Activated naive CD4-positive, alpha-beta T cell (primary cell): ENCODE measurements at places on chromosomes 1 and 21.

DNA sequence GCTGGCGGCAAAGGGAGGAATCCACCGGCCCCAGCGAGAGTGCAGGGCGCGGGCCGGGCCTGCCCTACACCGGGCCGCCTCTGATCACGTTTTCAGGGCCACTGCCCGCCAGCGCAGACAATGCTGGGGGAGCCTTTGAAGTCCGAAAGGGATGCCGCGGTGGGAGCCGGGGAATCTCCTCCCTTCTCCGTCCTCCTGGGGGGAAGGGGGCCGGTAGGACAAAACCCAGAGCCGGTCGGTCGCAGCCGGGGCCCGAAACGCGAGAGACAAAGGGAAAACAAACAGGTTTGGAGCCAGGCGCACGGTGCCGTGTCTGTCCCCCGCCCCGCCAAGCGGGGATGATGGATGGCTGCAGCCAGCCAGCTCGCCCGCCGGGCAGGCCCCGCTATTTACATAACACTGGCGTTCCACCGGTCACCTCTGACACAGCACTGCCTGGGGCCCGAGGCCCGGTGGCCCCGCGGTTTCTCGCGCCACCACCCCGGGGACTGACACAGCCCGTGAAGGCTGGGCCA, 92.0 kb downstream of the CASZ1 start:
- no peak for DNase-seq

- no peak for DNase-seq
Observed at GRCh38 chr1:175773571-175773970, 30.2 kb upstream of the TNR start.

DNA sequence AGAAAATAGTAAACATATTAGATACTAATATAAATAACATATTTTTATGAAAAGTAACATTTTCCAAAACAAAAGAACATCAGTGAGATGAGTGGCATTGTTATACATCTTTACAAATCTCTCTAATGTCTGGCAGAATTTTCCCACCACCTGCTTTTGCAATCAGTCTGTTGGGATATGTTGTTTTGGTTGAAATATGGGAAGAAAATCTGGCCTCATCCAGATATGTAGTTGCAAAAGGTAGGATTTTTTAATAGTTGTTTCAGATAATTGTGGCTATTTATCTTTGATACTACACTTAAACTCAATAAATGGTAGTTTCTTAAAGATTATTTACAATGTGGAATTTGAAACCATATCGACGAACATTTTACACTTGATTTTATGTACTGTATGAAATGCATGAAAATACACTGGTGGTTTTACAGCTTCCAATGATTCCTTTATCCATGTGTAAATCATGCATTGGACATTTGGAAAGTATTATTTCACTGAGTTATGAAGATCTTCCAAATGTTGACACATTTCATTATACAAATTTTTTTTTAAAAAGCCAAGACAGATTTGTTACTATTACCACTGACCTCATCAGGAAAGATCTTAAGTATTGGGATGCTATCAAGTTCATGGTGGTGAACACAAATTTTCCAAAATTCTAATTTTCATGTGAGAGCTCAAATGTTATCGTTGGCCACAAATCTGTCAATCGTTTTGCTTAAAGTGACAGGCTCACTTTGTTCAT, 74.1 kb upstream of the CD34 start:
- no peak for DNase-seq

DNA sequence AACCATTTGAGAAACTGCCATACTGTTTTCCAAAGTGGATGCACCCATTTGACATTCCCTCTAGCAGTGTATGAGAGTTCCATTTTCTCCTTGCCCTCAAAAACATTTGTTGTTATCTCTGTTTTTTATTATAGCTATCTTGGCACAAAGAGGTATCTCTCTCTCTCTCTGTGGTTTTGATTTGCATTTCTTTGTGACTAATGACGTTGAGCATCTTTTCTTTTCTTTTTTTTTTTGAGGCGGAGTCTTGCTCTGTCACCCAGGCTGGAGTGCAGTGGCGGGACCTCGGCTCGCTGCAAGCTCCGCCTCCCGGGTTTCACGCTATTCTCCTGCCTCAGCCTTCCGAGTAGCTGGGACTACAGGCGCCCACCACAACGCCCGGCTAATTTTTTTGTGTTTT, 17.4 kb upstream of the ZMYM6 start:
- no peak for DNase-seq

DNA sequence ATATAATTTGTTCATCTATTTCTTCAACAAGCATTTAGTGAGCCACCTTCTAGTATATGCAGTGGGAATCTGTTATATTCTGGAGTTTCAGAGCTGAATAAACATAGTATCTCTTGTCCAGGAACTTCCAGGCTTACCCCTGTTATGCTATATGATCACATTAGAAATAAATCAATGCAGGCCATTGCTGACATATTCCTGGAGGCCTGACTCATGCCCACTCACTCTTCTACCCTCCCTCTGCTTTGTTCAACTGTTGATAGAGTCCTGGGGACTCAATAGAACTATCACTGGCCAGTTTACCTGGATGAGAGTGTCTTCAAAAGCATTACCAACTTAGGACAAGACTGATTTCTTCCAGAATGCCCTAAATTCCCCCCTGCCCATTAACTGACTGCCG, 29.3 kb upstream of the SRSF10 start:
- no peak for DNase-seq

DNA sequence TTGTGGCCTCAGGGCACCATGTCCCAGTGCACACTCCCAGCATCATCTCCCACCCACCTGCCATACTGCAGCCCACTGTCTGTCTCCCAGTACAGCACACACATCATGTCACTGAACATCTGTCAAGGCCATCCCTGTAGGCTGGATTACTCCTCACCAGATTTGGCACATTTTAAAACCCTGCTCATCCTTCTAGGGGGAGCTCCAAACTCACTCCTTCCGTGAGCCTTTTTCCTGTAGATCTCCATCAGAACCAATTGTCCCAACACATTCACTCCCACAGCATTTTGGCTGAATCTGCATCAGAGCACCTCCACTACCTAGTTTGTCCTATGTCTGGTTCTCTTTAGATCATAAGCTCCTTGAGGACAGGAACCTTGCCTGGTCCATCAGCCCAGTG, 58.6 kb upstream of the GRIK3 start:
- DNase-seq = no peak

GRCh38 chr1:39063775-39064174, 37.6 kb downstream of the NDUFS5 start:
- DNase-seq = no peak

- no peak for DNase-seq
Observed at GRCh38 chr1:30375156-30375555, 348.2 kb downstream of the MATN1 start.

GRCh38 chr1:31785020-31785946, 21.1 kb upstream of the ADGRB2 start:
- no peak for DNase-seq

- no peak for DNase-seq
Observed at GRCh38 chr21:31235671-31236450, 108.2 kb downstream of the TIAM1 start.

GRCh38 chr1:1039145-1039910, 19.4 kb downstream of the AGRN start:
- DNase-seq = no peak

DNA sequence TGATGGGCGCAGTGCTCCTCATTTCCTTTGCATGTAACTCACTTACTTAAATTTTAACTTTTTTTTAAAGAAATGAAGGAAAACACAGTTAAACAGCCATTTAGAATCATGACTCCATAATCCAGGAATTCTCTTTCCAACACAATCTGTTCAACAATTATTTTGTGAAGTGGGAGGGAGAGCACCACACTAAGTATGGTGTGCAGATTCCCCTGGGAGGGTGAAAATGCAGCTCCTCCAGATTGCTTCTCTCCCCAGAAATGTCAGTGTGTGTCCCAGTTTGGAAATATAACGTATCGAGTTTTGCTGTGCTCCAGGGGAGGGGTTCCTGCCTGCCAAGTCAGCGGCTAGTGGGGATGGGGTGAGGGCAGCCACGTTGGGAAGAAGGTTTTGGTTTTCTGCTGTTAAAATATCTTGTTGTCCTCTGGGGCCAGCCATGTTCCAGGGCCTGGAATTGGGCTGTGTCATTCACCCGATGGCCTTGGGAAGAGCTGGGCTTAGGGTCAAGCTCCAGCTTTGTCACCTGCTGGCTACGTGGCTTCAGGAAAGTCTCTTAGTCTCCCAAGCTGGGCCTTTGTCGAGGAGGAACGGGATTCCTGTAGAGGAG, 17.3 kb upstream of the DISP3 start:
- no peak for DNase-seq

GRCh38 chr1:83756984-83757717, 241.8 kb downstream of the TTLL7 start:
- no peak for DNase-seq

- no peak for DNase-seq
Observed at GRCh38 chr1:109011335-109011734, 30.6 kb downstream of the WDR47 start.

GRCh38 chr1:187641907-187642306, 813.2 kb downstream of the PLA2G4A start:
- DNase-seq = no peak

- DNase-seq = no peak
Observed at GRCh38 chr1:87795615-87796337, 467.1 kb downstream of the LMO4 start.

DNA sequence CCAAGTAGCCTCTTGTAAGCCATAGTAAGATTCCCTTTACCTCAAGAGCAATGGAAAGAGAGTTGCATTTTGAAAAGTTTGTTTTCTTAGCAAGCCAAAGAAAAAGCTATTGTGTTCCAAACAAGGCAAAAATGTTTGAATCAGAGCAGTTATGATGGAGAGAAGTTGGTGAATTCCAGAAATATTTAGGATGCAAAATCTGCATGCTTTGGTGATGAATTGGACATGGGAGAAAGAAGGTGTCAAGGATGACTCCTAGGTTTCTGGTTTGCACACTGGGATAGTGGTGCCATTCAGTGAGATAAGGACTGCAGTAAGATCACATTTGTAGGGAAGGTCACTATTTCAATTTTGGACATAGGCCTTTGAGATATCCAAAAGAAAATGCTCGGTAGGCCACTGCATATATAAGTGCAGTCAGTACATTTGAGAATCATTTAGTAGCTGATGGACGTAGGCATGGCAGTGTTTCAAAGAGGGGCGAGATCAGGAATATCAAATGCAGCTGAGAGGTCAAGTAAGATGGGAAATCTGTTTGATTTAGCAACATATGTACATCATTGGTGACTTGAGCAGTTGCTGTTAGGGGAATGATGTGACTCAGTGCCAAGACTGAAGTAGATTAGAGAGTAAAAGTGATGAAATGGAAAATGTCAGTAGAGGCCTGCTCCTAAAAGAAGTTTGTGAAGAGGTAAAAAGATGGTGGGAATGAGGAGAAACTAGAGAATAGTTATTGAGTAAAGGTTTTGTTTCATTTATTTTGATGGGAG, 33.9 kb upstream of the GPR25 start:
- DNase-seq = no peak

GRCh38 chr1:227191607-227192006, 126.7 kb downstream of the CDC42BPA start:
- DNase-seq = no peak

GRCh38 chr1:210417881-210418280, 89.2 kb downstream of the HHAT start:
- no peak for DNase-seq

GRCh38 chr21:44870748-44871495, 2.6 kb downstream of the PTTG1IP start:
- no peak for DNase-seq

- no peak for DNase-seq
Observed at GRCh38 chr1:209873067-209873799, 45.5 kb downstream of the UTP25 start.

DNA sequence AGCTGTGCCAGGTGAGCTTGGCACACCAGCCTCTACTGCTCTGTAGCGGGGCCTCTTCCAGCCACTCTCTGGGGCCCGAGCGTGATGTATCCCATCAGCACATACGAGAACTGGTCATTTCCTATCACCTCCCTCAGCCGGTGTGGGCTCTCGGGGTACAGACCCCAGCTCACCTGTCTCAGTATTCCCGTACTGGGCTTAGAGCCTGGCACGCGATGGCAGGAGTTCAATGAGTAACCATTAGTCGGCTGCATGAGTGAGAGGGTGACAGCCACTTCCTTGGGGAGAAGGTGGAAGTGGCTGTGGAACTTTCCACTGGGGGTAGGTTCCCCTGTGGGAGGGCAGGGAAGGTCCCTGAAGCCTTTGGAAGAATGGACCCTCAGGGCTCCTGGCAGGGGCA, 46.1 kb downstream of the ECE1 start:
- DNase-seq = no peak

GRCh38 chr1:55684131-55684650, 469.0 kb upstream of the USP24 start:
- no peak for DNase-seq

DNA sequence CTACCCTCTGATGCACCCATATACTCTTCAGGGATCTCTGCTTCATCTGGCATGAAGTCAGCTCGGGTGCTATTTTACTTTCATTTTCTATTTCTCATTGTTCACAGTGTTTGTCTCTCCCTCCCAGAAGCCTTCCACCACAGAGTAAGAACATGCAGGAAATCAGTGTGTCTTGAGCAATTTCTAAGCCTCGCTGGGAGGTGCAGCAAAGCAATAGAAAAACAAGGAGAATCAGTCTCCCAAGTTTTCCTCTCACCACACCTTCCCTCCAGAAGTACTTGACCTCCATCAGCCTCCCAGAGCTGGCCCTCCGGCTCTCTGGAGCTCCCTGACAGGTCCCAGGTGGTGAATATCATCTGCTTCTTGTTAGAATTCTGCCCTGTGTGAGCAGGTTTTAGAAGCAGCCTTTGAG, 594.7 kb upstream of the CAMK1G start:
- no peak for DNase-seq

DNA sequence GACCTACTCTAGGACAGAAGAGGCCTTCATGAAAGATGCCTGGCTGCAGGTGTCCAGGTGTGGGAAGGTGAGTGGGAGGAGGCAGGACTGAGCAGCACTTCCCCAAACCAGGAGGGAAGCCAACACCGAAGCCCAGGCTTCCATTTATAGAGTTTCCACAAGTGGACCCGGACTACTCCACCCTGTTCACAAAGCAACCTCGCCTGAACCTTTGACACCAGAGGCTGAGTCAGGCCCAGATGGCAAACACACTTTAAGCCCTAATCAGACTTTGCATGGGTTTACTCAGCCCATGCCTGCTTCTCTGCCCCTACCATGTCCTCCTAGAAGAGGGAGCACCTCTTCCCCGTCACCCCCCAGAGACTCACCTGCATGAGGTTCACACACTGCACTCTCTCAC, 14.0 kb downstream of the PRR9 start:
- DNase-seq = no peak

- no peak for DNase-seq
Observed at GRCh38 chr1:205933671-205934618, 9.3 kb downstream of the SLC26A9 start.
